Progenitor cell of endocrine pancreas (in vitro differentiated cells): ENCODE measurements at places on chromosomes 12 and 14.

DNA sequence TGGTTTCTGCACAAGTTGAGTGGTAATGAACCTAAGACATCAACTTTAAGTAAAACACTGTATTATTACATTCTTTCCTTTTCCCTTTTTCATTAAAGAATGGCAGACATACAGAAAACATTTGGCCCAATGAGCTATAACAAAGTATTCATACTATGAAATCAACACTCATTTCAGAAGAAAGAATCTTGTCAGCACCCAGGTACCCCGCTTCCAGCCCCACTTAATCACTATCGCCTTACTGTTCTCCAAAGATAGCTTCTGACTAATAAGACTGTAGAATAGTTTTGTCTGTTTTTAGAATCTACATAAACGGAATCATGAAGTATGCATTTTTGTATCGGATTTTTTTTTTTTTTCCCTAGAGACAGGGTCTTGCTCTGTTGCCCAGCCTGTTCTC is 9.5 kb downstream of the CNTN1 start:
- DNase-seq: no peak

DNA sequence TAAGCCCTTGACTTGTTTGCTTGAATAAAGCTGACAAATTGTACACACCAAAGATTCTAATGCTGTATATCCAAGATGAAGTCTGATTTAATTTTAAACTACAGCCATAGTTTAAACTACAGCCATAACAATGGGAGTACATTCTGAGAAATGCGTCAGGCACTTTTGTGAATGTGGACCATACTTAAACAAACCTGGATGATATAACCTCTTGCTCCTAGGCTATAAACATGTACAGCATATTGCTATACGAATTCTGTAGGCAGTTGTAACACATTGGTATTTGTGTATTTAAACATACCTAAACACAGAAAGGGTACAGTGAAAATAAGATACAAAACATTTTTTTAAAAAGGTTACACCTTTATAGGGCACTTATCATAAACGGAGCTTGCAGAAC is 59.4 kb upstream of the KCNMB4 start:
- no peak for DNase-seq

DNA sequence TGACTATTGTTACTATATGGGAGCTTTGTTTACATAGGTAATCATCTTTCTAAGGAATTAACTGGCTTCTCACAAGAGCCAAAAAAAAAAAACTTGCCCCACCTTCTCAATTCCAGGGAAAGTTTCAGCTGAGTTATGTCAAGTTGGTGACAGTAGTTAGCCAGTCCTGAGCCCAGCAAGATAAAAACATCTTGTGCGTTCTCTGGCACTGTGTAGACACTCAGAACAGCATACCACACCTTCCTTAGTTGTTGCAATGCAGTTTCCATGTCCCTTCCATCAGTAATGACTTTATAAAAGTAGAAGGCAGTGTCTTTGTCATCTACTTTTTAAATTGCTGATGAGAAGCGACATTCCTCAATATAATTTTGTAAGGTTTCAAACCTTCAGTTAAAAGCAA is 50.2 kb downstream of the PTPN21 start:
- DNase-seq: no peak

GRCh38 chr12:76533331-76533730 is 26.2 kb downstream of the OSBPL8 start:
- DNase-seq: no peak

DNA sequence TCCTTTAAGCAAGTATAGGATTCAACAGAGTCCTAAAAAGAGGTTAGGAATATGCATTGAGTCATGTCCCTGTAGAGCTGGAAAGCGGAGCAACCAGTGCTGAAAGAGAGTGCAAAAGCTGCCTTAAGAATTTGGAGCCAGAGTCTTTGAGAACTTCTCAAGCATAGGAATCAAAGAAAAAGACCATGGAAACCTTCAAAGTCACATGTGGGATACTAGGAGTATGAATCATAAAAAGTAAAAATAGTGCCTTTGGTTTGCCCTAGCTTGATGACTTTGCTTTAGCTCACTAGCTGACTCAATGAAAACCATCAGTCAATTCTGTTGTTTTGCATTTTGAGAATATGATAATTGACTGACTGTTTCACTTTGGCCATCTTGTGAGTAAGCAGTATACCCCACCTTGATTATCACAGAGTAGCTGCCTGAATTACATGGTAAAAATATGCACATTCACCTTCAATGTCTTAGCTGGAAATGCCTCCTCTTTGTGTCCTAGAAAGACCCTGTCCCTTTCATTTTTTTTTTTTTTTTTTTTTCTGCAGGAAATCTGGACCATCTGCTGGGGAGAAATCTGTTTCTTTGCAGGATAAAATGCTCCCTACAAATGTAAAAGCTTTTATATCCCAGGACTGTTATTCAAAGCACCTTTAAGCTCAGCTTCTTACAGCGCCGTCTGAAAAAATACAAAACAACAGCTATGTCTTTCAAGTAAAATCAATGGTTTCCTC is 248.6 kb upstream of the KRR1 start:
- no peak for DNase-seq

- no peak for DNase-seq
Measured at GRCh38 chr14:75333606-75334548, 55.2 kb downstream of the FOS start.

GRCh38 chr12:104896146-104896545 is 61.9 kb downstream of the SLC41A2 start:
- no peak for DNase-seq

- DNase-seq: no peak
Measured at GRCh38 chr14:78673845-78674244, 503.7 kb downstream of the NRXN3 start.

DNA sequence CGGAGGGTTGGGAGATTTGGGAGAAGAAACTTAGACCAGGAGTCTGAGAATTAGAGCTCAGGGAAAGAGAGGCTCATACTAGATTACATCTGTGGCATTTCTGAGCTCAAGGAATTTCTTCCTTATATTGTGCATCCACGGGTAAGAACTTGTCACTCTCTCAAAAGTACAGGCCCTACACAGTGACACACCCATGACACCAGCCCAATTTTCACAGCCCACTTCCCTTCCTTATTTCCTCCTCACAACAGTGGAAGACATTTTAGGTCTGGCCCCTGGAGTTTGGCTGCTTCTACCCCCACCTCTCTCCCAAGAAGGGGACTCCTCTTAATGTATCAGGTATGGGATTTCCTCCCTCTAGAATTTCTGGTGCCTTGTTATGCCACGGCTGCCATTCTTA is 9.2 kb upstream of the ZNF385A start:
- DNase-seq: no peak

DNA sequence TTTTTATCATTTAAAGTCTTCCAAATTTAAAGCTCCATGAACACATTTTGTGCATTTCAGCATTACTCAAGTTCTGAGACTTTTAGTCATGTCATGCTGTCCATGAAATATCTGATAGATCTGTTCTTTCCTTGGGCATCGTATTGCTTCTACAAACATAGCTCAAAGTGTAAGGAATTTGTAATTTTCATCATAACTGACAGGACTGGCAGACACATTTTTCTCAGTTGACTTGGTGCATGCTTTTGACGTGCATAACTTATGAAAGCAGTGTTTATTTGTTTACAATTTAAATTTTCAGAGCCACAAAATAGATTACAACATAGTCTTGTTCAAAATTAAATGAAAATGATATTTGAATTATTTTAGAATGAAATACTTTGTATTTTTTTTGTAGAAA is 812.1 kb upstream of the NOVA1 start:
- DNase-seq: no peak

DNA sequence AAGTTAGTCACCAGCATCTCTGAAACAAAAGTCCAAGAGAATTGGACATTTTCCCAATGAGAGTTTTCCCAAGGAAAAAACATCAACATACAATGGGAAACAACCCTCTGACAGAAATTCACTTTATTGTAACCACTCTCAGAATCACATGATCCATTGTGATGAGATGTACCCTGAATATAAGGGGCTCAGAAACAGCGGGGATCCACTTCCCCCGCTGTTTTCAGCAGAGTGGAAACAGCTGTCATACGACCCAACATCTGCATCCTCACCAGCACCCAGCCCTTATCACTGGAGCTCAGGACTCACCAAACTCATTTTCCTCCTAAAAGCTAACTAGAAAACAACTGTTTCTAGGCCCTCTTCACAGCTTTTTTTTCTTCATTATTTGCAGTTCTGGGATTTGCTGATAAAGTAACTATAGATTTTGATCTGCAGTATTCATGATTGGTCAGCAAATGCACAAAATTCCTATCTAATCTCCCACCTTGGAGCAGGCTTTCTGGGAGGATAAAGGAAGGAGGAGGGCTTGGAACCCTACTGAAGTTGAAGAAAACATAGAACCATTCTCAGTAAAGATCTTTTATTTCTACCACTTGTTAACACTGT is 31.3 kb downstream of the CORO1C start:
- DNase-seq: no peak

GRCh38 chr12:106226884-106227640 is 20.8 kb downstream of the CKAP4 start:
- DNase-seq: no peak

DNA sequence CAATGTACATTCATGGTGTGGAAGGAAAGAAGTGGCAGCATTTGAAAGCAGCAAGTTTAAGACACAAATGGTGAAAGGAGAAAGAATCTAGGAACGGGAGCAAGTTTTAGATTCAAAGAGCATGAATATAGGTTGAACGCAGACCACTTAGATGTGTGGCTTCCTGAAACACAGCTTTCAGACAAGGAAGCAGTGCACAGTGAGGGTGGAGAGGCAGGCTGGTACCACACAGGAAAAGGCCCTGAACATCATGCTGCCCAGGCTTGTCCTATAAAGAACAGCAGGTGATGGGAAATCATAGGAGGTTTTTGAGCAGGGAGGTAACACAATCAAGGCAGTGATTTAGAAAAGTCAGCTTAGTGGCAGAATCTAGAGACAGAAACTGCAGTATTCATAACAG is 35.6 kb downstream of the GNS start:
- no peak for DNase-seq

DNA sequence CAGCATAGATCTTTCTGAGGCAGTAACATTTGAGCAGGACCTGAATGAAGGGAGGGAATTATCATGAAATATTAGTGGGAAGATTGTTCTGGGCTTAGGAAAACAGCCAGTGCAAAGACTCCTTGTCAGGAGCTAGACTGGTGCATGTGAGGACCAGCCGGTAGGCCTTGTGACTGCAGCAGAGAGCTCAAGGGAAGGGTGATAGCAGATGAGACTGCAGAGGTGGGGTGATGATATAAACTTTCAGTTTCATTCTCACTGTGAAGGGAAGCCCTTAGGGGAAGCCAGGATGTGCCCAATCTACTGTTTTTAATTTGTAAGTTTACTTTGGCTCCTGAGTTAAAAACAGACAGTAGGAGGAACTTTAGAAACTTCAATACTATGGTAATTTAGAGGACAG is 12.4 kb downstream of the IL22 start:
- DNase-seq: no peak
